Urinary bladder (tissue), 4 donors: ENCODE measurements at places on chromosomes 12 and 14. TPM values are rescaled to one million over a fixed set of nuclear protein-coding genes. Genes with fewer than 3 reads are reported as not detected.

- DNase-seq: no peak
These were observed 56.9 kb upstream of the FAM222A start for GRCh38 chr12:109656743-109657142.

DNA sequence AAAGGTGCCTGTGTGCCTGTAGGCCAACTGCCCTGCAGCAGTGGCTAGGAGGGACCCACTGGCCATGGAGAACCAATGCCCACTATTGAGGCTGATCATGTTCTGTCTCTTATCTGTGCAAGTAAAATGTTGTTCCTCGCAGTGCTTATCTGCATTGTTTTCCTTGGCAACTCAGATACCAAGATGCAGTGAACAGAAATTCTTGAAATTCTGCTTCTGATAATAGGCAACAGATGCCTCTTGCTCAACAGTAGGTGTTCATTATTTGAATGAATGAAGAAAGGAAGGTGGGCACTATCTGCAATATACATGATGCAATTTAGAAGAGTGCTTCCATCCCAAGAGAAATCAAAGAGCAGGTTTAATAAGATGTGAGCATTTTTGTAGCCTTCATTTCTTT, 232.2 kb downstream of the NUAK1 start:
- DNase-seq: no peak

GRCh38 chr12:16261944-16262475, 15.5 kb downstream of the SLC15A5 start:
- DNase-seq: no peak

DNA sequence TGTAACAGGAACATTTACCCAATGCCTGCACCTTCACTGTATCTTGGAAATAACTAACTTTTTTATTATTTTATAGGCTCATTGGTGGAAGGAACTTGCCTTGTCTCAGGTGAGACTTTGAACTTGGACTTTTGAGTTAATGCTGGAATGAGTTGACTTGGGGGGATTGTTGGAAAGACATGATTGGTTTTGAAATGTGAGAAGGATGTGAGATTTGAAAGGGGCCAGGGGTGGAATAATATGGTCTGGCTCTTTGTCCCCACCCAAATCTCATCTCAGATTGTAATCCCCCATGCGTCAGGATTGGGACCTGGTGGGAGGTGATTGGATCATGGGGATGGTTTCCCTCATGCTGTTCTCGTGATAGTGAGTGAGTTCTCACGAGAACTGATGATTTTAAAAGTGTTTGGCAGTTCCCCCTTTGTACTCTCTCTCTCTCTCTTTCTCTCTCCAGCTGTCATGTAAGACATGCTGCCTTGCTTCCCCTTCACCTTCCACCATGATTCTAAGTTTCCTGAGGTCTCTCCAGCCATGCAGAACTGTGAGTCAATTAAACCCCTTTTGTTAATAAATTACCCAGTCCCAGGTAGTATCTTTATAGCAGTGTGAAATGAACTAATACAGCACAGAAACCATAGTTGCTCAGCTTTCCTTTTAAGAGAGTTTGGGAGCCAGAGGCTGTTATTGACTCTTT, 244.1 kb downstream of the BTG1 start:
- no peak for DNase-seq

DNA sequence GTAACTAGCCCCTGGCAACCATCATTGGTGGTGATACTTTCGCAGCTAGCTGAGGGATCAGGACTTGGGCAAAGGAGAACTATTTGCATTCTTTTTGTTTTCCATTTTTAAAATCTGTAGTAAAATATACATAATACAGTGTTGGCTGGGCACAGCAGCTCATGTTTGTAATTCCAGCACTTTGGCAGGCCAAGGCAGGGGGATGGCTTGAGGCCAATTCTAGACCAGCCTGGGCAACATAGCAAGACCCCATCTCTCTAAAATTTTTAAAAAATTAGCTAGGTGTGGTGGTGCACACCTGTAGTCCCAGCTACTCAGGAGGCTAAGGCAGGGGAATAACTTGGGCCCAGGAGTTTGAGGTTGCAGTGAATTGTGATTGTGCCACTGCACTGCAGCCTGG, 20.0 kb downstream of the TFCP2 start:
- no peak for DNase-seq

DNA sequence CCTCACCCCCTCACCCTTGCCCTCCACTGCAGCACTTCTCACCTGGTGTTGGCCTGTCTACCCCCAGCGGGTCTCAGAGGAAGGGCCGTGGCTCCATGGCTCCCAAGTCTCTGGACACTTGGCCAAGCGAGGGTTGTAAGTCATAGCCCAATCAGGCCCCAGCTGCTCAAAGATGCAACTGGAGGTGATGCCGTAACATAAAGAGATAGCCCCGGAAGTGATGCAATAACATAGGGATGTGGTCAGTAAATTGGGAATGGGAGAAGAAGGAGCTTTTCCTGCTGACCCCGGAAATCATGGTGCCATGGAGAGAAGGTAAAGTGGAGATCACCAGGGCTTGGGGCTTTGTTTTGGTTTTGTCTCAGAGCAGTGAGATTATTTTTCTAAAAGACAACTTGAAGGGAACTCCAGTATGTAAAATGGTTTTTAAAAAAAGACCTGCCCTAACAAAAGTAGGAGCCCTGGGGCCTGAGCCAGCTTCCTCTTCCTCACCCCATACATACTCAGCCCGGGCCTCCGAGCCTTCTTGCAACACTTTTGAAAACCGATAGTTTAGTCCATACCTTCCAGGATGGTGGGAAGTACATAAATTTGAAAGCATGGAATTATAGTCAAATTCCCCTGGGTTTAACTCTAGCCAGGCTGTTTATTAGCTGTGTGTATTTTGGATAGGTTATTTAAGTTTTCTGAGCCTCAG, 212.5 kb downstream of the CRADD start:
- DNase-seq: no peak

- DNase-seq: no peak
These were observed 12.0 kb upstream of the STXBP6 start for GRCh38 chr14:25062022-25062321.

GRCh38 chr12:26058818-26059217, 66.0 kb downstream of the BHLHE41 start:
- no peak for DNase-seq

GRCh38 chr14:32593290-32593942, 264.3 kb downstream of the AKAP6 start:
- DNase-seq: no peak

TSHR gene
- 1.1 TPM for total RNA-seq
